ENCODE measurements at places on chromosomes 5 and 9.

DNA sequence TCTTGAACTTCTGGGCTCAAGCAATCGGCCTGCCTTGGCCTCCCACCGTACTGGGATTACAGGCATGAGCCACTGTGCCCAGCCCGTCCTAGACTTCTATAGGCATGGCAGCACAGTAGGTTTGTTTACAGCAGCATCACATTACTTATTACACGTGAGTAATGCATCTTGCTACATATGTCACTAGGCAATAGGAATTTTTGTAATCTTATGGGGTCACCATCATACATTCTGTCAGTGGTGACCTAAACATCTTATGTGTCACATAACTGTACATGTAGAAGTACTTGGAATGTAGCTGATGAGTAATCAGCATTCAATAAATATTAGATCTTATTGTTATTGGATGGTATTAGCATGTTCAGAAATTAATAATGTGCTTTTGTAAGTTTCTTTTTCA lies 22.9 kb upstream of the ABCA1 start:
- DNase-seq: no peak

GRCh38 chr5:150496534-150496933 lies 11.4 kb upstream of the NDST1 start:
- DNase-seq: no peak

DNA sequence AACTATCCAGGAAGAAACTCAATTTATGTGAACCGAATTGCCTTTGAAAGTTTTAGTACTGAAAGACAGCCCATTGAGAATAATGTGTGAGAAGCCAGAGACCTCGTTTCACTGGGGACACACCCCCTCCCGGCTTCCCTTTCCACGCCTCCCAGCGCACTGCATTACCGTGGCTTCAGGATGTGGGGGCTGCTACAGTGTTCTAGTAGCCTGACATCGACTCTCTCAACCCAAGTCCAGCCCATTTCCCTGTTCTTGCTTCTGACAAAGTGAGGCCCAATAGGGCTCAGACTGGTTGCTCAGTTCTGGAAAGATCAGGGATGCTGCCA lies 3.5 kb downstream of the PAX5 start:
- no peak for DNase-seq

- no peak for DNase-seq
Observed at GRCh38 chr5:78644741-78645300, 3.8 kb downstream of the LHFPL2 start.

GRCh38 chr9:61671276-61671973 lies 481.6 kb downstream of the SPATA31A7 start:
- no peak for DNase-seq

DNA sequence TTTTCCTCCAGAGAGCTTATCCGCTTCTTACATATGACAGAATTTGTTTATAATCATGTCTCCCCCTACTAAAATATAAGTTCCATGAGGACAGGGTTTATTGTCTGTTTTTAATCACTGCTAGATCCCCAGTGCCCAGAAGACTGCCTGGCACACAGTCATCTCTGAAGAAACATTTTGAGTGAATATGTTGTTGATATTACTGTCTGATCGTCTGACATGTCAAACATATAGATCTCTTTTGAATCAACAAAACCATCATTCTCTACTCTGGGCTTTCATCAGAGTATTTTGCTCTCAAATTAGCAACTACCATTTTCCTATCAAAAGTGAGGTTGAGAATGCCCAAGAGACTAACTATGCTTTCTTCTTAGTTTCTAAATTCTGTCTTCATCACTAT lies 67.3 kb upstream of the SHISAL2B start:
- no peak for DNase-seq

- DNase-seq: no peak
Observed at GRCh38 chr5:86536396-86536795, 81.3 kb upstream of the COX7C start.

DNA sequence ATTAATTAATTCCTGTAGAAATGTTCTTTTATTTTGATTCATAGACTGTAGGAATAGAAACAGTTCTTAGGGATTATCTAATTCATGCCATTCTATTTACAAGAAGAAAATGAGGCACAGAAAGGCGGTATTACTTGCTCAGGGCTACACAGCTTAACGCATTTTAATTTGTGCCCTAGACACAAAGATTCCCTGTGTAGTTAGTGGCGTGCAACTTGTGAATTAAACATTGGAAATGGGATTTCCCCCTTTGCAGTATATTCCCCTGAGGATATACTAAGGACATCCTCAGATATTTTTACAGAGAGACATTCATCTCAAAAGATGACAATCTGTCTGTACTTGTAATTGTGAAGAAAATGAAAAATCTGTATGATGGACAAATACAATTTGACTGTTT lies 108.1 kb downstream of the SGCD start:
- no peak for DNase-seq

GRCh38 chr9:4193391-4193790 lies 106.5 kb downstream of the GLIS3 start:
- no peak for DNase-seq

- no peak for DNase-seq
Observed at GRCh38 chr9:118959366-118959765, 409.9 kb downstream of the BRINP1 start.

DNA sequence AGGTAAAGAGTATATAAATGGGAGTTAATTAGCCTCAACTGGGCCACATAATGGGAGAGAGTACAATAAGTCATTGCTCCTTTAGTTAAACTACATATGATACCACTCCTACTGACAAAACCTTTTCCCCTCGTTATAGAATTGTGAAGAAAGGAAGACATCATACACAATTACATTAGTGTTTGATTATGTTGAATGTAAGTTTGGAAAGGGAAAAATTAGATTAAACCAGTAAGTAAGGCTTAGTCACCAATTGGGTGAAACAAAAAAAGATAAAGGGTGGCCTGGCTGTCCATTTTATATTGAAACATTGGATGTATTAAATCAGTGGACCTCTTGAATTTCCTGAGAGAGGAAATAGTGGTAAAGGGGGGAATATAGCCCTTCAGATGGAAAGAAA lies 464.3 kb upstream of the PAPPA start:
- DNase-seq: no peak

DNA sequence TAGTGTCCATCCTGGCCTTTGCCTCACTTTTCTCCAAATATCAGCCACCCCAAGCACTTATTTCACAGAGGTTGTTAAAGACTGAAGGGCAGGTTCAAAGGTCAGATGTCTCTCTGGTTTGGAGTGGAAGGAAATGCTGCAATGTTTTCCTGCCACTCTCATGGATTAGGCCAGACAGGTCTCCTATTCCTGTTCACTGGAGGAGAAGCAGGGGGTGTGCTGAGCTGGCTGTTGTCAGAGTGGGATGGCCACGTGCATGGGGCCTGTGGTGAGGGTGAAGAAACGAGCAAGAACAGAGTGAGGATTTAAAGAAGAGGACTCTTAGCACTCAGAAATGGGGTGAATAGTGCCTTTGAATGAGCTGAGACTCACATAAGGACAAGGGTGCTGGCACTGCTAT lies 6.7 kb downstream of the TMEM8B start:
- no peak for DNase-seq

- DNase-seq: no peak
Observed at GRCh38 chr5:96150007-96150406, 188.4 kb upstream of the ELL2 start.

- no peak for DNase-seq
Observed at GRCh38 chr5:137501846-137502406, 2.8 kb upstream of the SPOCK1 start.

DNA sequence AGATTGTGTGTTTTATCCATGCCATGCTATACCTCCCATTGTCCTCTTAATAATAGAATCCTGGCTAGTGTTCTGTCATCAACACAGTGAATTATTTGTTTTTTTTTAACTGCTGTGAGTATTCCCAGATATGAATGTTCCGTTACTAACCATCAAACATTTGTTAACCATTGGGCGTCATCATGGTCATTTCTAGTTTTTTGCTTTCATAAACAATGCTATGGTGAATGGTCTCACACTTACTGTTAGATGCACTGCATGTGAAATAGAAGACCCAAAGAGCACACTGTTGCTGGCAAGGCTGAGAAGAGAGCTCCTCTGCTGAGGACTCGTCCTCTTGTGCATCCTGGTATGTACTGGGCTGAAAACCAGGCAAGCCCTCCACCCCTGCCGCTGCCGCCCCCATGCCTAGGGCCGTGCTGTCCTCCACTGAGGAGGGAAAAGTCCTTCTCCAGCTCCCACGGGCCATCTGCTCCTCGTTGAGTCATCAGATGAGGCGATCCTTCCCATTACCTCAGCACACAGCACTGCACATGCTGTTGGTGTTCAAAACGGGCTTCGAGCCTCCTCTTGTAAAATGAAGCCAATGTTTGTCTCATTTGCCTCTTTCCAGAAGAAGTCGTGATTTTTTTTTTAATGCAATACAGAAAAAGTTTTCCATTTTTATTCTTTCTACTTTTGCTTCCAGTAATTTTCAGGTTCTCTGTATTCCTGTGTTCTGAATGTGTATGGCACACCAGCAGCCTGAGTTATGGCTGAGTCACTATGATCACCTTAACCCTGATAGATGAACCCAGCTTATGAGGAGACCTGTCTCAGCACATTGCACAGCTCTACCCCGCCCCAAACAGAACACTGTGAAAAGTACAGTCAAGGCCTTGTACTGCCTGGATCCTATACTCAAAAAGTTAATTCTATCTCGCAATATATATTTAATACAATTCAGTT lies 219.0 kb downstream of the AOPEP start:
- DNase-seq: no peak

DNA sequence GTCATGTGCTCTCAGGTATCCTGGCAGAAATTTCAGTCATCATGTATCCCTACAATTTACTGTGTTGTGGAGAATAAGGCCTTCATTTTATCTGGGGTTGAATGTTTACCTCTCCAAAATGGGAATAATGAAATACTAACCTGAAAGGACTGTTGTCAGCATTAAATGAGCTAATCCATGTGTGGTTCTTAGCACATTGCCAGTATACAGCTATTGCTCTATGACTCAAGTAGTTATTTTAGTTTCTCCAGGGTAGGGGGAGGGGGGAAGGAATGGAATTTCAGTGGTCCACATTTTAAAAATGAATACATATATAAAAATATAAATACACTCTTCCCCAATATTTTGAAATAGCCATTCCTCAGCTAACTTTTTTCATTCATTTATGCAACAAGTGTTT lies 3.5 kb downstream of the PAM start:
- DNase-seq: no peak

GRCh38 chr9:81607593-81608288 lies 81.6 kb downstream of the TLE1 start:
- no peak for DNase-seq

GRCh38 chr5:2105141-2105540 lies 222.4 kb upstream of the IRX4 start:
- DNase-seq: no peak

DNA sequence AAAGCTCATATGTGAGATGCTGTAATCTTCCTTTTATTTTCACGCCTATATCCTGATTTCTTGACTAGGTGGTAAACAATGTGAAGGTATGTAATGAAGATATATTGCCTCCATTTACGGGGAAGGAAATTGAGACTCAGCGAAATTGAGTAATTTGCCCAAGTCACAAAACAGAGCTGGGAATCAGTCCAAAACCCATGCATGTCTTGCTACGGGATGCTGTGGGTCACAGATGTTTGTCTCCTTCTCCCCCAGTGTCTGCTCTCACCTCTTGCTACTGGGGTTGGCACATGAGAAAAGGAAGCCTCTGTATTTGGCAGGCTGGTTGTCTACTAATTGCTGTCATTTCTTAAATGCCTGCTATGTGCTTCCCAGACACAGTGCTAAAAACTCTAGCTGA lies 53.7 kb upstream of the TEX48 start:
- no peak for DNase-seq

GRCh38 chr5:167255926-167256325 lies 1035.5 kb upstream of the WWC1 start:
- DNase-seq: no peak

DNA sequence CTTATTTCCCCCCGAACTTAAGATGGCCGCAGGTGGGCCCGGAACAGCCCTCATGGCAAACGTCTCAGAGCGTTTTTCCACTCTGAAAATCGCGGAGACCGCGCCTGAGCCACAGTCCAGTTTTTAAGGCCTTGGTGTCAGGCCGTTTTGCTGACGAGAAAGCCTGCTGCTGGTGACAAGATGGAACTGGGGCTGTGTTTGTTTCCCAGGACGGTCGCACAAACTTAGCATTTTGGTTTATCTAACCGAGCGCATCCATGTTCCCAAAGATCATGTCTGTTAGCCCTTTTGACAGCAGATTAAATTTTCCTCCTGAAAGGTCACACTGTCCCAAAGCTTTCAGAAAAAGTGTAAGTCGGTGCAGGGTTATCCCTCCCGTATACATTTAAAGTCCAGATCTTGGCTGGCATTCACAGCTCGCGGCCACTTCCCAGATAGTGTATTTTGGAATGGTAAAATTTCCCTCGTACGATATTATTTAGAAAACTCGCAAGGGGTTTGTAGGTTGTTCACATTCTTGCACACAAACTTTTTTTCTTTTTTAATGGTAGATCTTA lies 812 bp downstream of the SREK1 start:
- no peak for DNase-seq

- DNase-seq: no peak
Observed at GRCh38 chr9:106954974-106955850, 92.2 kb downstream of the ZNF462 start.

GRCh38 chr9:16728137-16728508 lies 142.3 kb downstream of the BNC2 start:
- DNase-seq: no peak

DNA sequence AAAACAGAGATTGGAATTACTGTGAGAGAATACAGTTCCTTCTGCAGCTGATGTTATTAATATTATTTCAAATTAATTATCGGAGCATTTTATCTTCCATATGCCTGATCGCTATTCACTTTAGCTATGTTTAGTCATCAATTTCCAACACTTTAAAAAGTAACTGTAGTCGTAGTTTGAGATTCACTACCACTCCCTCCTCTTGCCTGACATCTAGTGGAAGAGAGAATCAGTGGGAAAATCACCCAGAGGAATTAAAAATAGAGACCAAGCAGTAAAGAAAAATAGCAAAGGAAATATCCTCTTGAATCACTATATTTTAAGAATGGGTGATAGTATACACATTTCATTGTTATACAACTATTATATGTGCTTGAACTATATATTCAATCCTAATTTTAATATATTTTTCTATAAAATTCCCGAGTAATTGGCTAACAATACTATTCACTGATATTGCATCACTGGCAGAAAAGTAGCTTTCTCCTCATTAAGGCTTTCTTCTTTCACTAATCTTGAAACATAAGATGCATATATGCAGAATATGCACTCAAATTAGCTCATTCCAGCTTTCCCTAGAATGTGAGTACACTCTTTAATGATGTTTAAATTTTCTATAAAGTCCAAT lies 708.7 kb downstream of the CDH9 start:
- no peak for DNase-seq

DNA sequence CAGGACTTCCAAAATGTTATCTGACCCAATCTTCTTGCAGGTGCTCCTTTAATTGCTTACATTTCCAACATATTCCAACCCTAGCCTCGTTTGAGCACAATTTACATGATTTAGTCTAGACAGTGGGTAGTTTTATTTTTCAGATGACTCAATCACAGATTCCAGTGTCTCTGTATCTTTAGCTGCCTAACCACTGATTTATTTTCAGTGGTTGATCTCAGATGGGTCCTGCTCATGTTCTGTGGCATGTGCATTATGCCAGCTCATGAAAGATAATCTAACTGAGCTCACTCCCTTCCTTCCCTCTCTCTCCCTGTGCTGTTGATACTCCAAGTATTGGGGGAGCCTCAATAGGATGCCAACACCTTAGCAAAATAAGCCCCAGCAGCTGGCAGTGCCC lies 106.1 kb upstream of the ICE1 start:
- no peak for DNase-seq

Measured in CD8-positive, alpha-beta T cell (primary cell).